ENCODE measurements at places on chromosomes 11 and 22.

- DNase-seq = peak; percentile 42
- H3K4me1 ChIP-seq = peaks cover 17% of the 10 kb centered on the region
- no peak overlapping the region for H3K27ac ChIP-seq
- no peak overlapping the region for H3K4me3 ChIP-seq
Observed at GRCh38 chr22:44205516-44206329, 25.0 kb downstream of the PARVG start.

GRCh38 chr11:96217206-96217605 is 125.8 kb downstream of the MAML2 start:
- no peaks in the 10 kb centered on the region for H3K27me3 ChIP-seq

GRCh38 chr11:31022080-31022479 is 347.5 kb downstream of the DCDC1 start:
- no peak overlapping the region for H3K4me3 ChIP-seq
- no peaks in the 10 kb centered on the region for H3K36me3 ChIP-seq
- H3K27me3 ChIP-seq = no peaks in the 10 kb centered on the region
- H3K4me1 ChIP-seq = no peaks in the 10 kb centered on the region
- no peak overlapping the region for H3K27ac ChIP-seq

- H3K27me3 ChIP-seq = no peaks in the 10 kb centered on the region
- H3K4me1 ChIP-seq = 0 out of 2 replicates have a peak, but pooled peaks cover 5% of the 10 kb centered on the region
- no peak overlapping the region for H3K27ac ChIP-seq
- no peak for DNase-seq
- no peak overlapping the region for H3K4me3 ChIP-seq
- H3K36me3 ChIP-seq = no peaks in the 10 kb centered on the region
Observed at GRCh38 chr11:69541501-69542313, 60.2 kb downstream of the LINC01488 start.

GRCh38 chr11:88050247-88050646 is 125.0 kb downstream of the RAB38 start:
- no peak for DNase-seq
- H3K36me3 ChIP-seq = no peaks in the 10 kb centered on the region
- no peaks in the 10 kb centered on the region for H3K27me3 ChIP-seq
- no peak overlapping the region for H3K27ac ChIP-seq

GRCh38 chr22:31923136-31923535 is 21.2 kb upstream of the YWHAH start:
- H3K36me3 ChIP-seq = no peaks in the 10 kb centered on the region
- no peak for DNase-seq
- H3K4me1 ChIP-seq = peaks cover 6% of the 10 kb centered on the region
- H3K4me3 ChIP-seq = no peak overlapping the region
- no peak overlapping the region for H3K27ac ChIP-seq
- peaks cover 2% of the 10 kb centered on the region for H3K27me3 ChIP-seq

Measured in SJSA1 (cell line).